Pulmonary artery endothelial cell (primary cell): ENCODE measurements at places on chromosomes 2 and 18.

GRCh38 chr2:3472966-3473365 is 46.4 kb downstream of the ADI1 start:
- DNase-seq, result no peak

DNA sequence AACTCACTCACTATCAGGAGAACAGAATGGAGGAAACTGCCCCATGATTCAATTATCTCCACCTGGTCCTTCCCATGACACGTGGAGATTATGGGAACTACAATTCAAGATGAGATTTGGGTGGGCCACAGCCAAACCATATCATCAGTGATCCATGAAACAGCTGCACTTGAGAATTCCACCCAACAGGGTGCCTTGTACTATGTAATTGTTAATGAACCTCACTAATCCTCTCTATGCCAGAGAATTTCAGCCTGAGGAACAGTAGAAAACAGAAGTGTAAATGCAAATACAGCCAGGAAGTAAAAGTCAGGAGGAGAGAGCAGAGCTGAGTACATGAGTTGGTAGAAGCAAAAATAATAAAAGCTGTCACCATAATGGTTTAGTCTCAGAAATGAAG is 261.4 kb downstream of the EPHA4 start:
- DNase-seq, result no peak

DNA sequence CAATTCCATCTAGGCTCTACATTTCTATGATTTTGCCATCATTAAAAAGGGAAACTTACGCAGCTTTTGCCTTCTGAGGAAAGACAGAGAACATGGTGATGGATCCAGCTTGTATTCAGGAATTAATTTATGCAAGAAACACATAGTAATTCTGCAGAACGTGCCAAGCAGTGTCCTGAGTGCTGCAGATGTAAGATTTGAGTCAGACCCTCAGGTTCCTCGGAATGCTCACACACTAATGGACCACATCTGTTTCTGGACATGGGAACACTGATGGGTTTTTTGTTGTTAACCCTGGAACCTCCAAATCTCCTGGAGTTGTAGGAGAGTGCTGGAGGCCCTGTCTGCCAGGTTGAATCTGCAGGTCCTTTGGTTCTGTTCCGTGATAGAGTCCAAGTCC is 132.9 kb downstream of the SETBP1 start:
- no peak for DNase-seq

DNA sequence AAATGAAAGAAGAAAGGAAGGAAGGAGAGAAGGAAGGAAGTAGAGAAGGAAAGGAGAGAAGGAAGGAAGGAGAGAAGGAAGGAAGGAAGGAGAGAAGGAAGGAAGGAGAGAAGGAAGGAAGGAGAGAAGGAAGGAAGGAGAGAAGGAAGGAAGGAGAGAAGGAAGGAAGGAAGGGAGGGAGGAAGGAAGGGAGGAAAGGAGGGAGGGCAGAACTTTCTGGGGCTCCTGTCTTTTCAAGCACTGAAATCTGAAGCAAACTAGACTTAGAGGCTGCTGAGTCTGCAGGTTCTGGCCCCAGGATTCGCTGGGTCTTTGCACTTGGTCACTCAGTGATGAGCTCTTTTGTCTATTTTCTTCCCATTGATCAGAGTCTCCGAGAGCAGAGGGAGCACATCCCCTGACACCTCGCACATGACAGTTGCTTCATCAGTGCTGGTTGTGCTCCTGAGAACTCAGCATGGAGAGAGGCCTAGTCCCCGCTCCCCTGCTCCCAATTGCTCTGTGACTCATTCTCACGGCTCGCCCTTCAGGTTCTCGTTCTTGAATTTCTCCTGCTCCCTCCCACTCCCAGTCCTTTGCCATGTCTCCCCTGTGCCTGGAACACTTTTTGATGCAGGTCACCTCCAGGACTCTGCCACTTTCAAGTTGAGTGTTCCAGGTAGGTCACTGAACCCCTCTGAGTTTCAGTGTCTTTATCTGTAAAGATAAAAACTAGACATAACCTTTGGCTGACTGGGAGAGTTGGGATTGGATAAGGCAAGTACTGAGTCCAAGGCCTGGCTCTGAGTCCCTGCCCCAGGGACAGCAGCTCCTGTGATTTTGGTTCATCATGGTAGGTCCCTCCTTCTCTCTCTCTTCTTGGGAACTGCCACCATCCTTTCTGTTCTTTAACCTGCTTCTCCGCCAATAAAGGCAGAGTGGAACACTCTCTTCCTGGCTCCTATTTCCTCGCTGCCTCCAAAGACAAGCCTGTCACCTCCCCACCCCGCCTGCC is 55.2 kb downstream of the TNP1 start:
- DNase-seq, result no peak

GRCh38 chr2:105836840-105837692 is 92.4 kb downstream of the NCK2 start:
- DNase-seq, result no peak
